ENCODE measurements at places on chromosomes 5 and 9. TPM values are rescaled to one million over a fixed set of nuclear protein-coding genes. Genes with fewer than 3 reads are reported as not detected.

GRCh38 chr9:87275047-87275725, 222.5 kb upstream of the DAPK1 start:
- peak; percentile 17 for DNase-seq

- no peak for DNase-seq
Measured at GRCh38 chr5:124045412-124045811, 533.4 kb downstream of the CSNK1G3 start.

GRCh38 chr5:83270311-83270710, 193.0 kb downstream of the XRCC4 start:
- DNase-seq, result no peak

Gene OR1J2
- not detected for total RNA-seq

DNA sequence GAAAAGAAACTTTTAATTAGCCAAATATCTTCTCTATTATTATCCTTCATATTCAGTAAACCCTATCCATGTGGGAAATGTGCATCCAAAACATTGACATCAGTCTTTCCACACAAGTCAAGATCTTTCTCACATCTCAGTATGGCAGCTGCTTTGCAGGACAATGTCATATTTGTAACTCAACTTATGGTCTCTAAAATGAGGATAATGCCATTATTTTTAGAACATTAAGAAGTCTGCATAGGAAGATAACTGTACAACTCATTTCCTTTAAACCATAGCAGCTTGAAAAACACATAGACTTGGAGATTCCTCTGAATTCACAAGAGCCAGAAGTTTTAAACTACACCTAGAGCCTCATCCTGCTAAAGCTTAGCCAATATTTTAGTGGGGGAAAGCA, 43.7 kb downstream of the MCTP1 start:
- DNase-seq, result no peak

DNA sequence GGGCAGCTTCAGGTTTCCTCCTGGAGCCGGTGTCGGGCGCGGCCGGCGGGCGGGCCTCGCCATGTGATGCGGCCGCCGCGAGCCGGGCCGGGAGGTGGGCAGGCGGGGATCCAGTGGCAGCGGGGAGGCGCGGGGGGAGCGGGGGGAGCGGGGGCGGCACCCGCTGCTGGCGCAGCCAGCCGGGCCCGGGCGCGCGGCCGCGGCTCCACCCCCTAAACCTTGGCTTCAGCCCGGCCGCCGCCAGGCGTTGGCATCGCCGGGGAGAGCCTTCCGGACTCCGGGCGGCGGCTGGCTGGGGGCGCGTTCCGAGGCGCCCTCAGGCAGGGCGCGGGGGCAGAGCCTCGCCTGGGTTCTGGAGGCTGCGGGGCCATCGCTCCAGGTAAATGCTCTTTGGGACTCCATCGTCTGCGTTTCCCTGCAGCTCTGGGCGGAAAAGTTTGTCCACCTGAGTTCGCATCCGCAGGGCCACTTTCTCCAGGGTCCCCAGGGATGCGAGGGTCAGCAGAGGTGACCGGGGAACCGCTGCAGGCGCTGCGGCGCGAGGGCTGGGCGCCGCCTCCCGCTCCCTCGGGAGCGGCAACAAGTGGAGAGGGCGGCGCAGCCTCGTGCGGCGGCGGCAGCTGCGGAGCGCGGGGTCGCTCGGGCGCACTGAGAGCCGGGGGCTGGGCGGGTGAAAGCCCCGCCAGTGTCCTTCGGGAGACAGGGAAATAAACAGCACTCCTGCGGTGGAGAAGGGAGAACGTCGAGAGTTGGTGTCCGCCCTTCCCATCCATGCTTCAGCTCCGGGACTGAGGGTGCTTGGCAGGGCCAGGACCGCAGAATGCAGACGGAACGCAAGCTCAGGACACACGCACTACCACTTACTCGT, at the start of gene ARHGEF28:
TSS of gene ARHGEF28 (plus strand) at position 253 of the 868 bp plus-strand sequence. CDS start 58,656 bp downstream, outside the sequence.
- peak; percentile 82 for DNase-seq

GRCh38 chr5:169115461-169116124, 185.3 kb downstream of the SLIT3 start:
- DNase-seq, result no peak

Gene TCERG1
- 66.2 TPM for total RNA-seq

GRCh38 chr5:123265551-123265950, 157.7 kb downstream of the CEP120 start:
- no peak for DNase-seq

Gene HCN1
- not detected for total RNA-seq

DNA sequence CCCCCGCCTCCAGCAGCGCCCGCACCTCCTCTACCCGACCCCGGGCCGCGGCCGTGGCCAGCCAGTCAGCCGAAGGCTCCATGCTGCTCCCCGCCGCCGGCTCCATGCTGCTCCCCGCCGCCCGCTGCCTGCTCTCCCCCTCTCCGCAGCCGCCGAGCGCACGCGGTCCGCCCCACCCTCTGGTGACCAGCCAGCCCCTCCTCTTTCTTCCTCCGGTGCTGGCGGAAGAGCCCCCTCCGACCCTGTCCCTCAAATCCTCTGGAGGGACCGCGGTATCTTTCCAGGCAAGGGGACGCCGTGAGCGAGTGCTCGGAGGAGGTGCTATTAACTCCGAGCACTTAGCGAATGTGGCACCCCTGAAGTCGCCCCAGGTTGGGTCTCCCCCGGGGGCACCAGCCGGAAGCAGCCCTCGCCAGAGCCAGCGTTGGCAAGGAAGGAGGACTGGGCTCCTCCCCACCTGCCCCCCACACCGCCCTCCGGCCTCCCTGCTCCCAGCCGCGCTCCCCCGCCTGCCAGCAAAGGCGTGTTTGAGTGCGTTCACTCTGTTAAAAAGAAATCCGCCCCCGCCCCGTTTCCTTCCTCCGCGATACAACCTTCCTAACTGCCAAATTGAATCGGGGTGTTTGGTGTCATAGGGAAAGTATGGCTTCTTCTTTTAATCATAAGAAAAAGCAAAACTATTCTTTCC, 19.3 kb downstream of the CDKN2A start:
- DNase-seq, result no peak

DNA sequence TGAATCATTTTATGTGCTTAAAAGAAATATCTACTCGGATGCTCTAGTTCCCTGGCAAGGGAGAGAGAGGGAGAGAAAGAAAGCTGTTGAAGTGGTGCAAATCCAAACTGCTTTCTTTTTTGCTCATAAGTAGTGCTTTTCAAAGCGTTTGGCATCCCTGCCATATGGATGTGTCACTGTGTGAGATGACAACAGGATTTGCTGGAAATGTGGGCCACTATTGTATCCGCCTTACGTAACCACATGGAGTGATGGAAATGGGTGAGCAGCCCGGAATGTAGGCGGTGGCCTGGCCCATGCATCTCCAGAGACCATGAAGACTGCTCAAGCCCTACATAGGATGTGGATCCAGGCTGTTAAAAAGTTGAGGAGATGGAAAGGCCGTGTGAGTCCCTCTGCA, 30.8 kb downstream of the TJP2 start:
- peak; percentile 56 for DNase-seq

Gene GLDC
- 4.6 TPM for total RNA-seq

DNA sequence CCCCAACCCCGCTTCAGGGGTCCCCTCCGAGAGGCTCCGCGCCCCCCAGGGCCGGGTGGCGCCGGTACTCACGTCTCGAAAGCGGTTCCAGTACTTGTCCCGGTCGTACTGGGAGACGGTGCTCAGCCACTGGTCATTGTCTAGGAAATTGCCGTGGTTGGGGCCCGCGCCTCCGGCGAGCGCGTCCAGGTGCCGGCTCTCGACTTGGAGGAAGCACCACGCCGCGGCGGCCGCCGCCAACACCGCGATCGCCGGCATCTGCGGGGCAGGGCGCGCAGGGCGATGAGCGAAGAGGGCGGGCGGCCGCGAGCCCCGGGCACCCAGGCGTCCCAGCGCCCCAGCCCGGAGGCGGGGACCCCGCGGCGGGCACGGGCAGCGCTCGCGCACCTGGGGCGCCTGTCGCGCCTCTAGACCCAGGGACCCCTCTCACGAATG, 808 bp downstream of the SPOCK1 start:
- peak; percentile 56 for DNase-seq

Measured in Daoy (cell line).